ENCODE measurements at places on chromosomes 12 and 14.

GRCh38 chr12:56258068-56258819, at the start of gene ANKRD52:
TSS of gene ANKRD52 (minus strand) at chr12:56258384. CDS start at chr12:56258269, 115 bp downstream.
- peak; percentile 84 for DNase-seq

- DNase-seq, result no peak
These were observed 47.8 kb downstream of the SLC15A5 start for GRCh38 chr12:16229676-16230075.

DNA sequence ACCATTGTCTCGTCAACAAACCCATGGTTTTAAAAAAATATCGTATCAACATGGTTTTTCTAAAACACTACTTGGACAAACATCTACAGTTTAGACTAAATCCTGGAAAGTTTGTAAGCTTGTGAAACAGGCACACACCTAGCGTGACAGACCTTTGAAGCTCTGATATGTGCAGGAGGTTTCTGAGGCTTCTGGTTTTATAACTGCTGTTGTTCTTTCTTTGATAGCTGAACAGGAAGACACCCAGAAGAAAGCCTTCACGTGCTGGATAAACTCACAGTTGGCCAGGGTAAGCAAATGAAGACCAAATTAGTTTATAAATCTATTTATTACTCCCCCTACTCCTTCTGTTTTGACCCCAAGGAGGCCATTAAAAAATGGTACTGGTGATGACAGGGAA, 87.6 kb downstream of the SYNE2 start:
- no peak for DNase-seq

DNA sequence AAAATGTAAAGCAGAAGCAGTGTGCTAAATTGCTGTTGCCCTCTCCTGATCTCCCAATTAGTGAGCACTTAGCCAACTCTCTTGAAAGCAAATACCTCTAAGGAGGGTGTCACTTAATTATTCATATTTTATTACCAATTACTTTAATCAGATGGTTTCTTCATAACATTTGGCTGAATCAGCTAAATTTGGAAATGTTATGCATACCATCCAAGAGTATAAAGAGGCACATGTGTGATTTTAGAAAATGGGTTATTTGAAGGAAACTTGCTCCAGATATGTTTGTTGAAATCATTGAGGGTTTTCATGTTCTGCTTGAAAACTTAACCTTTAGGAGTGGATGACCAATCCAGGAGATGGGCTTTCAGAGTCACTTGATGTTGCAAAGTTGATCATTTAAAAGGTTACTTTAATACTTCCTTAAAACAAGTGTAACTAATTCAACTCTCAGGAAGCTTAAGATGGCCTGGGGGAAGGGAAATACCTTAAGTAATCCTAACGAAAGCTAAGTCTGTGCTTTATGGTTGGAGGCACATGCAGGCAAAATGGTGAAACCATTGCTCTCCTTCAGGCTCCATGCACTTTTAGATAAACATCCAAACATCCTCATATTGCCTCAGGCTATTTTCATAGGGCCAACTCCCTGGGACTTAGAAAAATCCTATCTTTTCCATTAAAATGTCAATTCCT, 434.5 kb downstream of the MDGA2 start:
- DNase-seq, result no peak

DNA sequence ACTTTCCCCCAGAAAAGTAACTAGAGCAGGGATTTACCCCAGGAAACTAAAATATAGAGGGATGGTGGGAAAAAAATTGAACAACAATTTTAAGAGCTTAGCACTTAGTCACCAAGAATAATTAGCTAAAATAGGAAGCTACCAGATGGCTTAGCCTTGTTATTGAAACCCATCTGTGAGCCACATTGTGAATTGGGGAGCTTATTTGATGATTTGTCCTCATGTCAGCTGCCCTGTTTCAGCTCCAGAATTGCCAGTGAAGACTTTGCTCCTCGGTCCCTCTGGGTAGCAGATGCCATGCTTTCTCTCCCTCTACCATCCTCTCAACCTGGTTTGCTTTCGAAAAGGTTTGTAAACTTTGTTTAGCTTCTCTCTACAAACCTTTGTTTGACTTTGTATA, 67.7 kb upstream of the PTHLH start:
- no peak for DNase-seq

DNA sequence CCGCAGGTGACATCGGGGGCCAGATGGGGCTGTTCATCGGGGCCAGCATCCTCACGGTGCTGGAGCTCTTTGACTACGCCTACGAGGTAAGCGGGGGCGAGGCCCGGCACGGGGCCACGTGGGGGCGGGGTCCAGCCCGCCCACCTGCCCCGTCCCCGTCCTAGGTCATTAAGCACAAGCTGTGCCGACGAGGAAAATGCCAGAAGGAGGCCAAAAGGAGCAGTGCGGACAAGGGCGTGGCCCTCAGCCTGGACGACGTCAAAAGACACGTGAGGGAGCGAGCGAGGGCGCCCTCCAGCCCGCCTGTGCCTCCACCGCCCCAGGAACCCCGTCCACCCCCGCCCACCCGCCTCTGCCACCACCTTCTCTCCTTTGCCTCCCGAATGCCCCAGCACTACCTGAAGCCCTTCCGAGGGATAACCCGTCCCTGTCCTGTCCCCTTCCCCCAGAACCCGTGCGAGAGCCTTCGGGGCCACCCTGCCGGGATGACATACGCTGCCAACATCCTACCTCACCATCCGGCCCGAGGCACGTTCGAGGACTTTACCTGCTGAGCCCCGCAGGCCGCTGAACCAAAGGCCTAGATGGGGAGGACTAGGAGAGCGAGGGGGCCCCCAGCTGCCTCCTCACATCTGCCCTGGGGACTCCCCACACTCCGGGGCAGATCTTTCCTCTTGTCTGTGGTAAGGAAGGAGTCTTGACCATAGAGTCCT, 3.9 kb upstream of the SMARCD1 start:
- no peak for DNase-seq

DNA sequence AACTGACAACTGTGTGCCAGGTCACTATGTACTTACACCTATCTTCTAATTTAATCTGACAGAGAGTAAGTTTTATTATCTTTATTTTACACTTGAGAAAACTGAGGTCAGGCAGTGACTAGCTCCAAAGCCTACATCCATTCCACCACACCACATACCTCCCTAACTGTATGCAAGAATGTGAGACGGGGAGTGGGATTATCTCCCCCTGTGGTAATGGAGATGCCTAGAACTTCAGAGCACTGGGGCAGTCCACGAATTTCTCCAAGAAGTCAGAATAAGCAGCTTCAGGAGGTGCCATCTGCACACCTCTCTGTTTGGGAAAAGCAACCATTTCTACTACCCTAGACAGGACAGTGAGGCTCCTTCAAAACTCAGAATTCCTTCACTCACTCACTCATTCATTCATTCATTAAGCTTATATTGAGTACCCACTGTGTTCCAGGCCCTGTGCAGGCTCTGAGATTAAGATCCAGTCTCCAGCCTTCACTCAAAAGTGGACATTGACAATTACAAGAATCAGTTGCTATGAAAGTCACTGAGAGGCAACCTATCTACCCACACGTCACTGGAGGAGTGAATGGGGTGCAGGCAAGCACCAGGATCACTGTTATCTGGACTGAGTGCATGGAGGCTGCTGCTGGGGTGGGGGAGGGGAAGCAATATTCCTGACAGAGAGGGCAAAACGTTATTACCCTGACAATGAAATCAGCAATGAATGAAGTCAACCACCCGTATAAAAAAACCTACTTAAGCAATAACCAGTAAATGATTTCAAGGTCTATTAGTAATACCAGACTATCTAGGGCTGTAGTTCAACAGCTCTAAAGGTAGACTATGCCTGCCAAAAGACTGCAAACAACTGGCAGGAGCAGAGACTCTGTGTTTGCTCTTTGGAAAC, 18.0 kb downstream of the SLC7A7 start:
- DNase-seq, result no peak

DNA sequence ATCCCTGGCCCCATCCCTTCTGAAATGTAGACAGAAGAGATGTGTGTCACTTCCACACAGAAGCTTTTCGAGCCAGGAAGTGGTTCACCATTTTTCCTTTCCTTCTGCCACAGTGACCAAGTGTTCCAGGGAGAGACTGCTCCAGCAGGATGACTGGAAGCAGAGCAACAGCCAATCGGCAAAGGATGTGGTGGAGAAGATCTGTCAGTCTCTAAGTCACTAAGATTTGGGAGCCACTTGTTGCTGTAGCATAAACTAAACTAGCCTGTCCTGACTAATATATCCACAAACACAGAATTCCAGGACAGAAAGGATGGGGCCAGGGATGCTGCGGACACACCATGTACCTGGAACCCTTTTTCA, 42.9 kb downstream of the DUSP6 start:
- no peak for DNase-seq

Data from stimulated activated CD4-positive, alpha-beta T cell treated with anti-CD3 and anti-CD28 coated beads, Interleukin-4, amount 100 ng/mL, for 1 hour (primary cell).